ENCODE measurements at places on chromosomes 16 and 17.
A peak's percentile ranks its signal among the peaks of the same experiment; 100 is the strongest.

DNA sequence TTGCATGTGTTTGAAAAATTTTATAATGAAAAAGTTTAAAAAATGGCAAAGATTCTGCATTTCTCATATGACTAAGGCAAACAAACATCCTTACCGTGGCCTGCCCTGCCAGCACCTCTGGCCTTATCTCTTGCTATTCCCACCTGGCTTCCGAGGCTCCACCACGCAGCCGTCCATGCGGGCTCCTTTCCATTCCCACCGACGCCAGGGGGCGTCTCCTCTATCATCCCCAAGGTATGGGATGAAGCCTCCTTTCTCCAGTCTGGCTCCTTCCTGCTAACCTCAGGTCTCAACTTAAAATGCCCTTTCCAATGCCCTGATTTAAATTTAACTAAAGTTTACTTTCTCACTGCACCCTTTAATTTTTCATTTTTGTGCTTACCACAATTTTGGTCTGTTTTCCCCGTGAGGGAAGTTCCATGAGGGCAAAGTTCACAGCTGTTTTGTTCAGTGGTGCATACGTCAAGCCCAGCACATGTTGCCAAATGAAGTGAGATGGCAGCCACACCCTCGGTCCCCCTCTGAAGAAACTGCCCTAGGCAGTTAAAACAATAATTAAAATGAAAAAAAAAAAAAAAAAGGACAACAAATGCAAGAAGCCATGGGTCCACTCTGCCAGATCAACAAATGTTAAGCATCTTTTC lies 13.3 kb upstream of the SDK2 start:
- DNase-seq, result peak; percentile 31

- no peak for DNase-seq
Measured at GRCh38 chr17:18040261-18040858, 1.2 kb downstream of the GID4 start.

- no peak for DNase-seq
Measured at GRCh38 chr16:28931801-28932225, at the start of gene CD19. Gene CD19 (plus strand): TSS chr16:28931971. CDS start chr16:28932001, 30 bp downstream.

- DNase-seq, result peak; percentile 50
Measured at GRCh38 chr16:85316321-85316919, 204.1 kb upstream of the CIBAR2 start.

DNA sequence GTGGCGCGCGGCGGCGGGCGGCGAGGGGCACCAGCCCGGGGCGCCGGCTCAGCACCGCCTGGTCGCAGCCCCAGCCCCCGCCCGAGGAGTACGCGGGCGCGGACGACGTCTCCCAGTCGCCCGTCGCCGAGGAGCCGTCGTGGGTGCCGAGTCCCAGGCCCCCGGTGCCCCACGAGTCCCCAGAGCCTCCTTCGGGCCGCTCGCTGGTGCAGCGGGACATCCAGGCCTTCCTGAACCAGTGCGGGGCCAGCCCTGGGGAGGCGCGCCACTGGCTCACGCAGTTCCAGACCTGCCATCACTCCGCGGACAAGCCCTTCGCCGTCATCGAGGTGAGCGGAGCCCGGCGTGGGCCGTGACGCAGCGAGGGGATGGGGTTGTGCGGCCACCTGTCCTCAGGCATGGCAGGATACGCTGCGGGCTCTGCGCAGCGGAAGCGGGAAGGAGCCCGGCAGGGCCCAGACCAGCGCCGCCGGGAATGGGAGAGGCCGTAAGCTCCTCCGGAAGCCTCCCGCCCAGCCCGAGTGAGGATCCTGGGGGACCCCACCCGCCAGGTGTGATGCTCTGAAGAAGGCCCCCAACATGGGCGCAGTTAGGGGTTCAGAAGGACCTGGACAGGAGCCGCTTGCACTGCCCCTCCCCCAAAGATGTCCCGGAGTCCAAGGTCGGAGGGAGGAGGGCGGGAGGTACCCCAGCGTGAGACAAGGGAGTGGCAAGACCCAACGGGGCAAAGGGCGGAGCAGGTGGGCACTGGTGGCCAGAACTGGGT lies 522 bp downstream of the NAGS start:
- no peak for DNase-seq

DNA sequence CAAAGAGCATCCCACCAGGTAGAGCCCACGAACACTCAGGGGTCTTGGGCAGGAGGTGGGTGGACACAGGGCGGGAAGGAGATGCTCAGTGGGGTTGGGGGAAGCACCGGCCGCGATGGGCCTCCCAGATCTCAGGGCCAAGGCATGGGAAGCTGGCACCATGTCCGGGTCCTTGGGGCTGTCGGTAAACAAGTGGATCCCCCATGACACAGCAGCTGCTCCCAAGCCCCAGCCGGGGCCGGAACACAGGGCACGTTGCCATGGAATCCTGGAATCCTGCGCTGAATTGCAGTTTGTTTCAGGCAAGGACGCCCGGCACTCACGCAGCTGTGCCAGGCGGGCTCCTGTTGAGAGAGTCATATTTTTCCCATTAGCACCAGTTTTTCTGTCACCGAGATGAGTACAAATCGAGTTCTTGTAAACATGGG lies 23.0 kb upstream of the CHMP6 start:
- peak; percentile 58 for DNase-seq

DNA sequence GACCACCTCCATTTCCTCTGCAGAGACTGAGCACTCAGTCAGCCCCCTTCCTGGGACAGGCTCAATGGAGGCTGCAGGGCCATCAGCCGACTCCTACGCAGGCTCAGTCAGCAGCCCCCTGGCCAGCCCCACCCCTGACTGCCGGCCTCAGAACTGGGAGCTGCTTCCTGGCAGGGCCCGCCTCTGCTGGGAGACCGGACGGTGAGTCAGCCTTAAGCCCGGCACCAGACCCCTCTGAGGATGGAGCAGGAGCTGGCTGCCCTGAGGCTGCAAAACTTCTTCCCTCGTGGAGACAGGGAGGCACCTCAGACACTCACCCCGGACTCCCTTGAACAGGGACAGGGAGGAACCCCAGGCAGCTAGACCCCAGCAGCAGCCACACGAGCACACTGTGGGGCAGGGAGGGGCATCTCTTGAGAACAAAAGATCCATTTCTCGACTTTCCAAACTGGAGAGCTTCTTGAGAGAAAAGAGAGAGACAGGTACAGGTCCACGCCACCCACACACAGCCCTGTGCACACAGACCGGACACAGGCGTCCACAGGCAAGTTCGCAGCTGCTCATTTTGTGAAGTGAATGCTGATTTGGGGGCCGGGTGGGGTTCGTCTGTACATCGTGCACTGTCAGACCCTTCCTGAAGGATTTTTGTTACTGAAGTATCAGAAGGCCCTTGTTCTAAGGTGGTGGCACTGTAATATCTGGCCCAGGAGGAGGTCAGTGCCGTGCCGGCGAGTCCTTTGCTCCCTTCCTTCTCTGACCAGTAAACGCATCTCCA lies 1.3 kb upstream of the TUBB3 start:
- DNase-seq, result peak; percentile 96

DNA sequence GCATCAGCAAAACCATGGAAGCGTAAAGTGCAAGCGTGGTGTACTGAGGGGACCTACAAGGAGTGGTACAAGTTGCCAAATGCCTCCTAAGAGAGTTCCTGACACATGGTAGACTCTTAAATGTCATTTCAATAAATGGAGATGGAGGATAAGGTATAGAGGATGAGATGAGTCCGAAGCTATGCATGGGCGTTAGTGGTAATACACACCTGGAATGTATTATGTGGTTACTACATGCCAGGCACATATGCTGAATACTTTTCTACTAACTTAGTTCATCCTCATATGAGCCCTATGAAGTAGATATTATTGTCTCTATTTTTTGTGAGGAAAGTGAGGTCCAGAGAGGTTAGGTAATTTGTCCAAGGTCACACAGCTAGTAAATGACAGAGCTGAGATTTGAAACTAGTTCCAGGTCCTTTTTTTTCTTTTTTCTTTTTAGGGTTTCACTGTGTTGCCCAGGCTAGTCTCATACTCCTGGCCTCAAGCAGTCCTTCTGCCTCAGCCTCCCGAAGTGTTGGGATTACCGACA lies 15.5 kb downstream of the YPEL2 start:
- DNase-seq, result no peak

- no peak for DNase-seq
Measured at GRCh38 chr16:13231365-13231764, 330.0 kb downstream of the SHISA9 start.

DNA sequence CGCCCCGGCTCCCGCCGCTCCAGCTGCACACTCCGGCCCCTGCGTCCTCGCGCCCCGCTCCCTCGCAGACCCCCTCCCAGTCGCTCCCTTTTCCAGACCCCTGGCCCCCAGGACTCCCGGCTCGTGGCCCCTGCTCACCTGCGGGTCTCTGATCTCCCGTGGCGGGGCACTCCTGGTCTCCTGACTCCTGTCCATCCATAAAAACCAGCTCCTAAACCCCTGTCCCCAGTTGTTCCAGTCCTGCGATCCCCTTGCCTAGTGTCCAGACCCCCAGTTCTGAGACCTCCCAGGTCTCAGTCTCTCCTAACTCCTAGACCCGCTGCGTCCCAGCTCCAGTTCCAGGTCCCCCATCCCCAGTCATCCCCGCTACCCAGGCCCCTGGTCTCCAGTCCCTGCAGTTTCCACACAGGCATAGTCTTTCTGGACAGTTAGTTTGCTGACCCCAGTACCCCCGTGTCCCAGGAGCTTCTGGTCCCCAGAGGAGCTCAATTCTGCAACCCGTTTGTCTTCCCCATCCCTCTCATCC lies 379 bp downstream of the SNX29 start:
- DNase-seq, result no peak

DNA sequence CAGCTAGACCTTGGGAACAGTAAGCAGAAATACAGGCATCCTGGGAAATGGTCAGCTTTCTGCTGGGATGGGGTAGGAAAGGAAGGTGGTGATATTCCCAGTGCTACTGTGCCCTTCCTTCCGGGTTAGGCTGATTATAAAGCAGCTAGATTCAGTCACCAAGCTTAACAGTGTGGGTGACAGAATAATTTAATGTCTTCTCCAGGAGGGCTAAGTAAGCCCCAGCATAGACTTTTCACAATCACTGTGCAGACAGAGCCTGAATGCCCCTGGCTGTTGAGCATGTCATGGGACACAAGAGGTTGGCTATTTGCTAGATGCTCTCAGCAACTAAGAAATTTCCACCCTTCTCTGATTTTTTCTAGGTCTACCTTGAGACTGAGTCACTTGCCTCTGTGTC lies 513.0 kb downstream of the TOX3 start:
- no peak for DNase-seq

DNA sequence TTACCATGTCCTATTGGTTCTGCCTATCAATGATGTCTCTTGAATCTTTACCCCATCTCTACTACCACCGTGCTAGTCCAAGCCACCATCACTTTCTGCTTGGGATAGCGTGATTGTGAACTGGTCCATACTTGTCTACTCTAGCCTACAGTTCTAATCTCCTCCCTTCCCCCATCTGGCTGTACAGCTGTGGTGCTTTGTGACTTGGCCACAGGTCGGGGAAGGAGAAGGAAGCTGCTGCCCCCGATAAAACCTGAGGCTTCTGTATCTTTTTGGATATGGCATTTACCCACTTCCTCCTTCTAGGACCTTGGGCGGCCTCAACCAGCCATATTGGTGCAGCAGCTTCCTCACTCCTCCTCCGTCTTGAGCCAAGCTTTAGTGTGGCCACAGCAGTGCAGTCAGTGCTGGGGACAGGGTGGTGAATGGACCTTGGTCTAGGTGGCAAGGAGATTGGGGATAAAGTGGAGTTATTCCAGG lies 314 bp upstream of the ITGA2B start:
- no peak for DNase-seq

DNA sequence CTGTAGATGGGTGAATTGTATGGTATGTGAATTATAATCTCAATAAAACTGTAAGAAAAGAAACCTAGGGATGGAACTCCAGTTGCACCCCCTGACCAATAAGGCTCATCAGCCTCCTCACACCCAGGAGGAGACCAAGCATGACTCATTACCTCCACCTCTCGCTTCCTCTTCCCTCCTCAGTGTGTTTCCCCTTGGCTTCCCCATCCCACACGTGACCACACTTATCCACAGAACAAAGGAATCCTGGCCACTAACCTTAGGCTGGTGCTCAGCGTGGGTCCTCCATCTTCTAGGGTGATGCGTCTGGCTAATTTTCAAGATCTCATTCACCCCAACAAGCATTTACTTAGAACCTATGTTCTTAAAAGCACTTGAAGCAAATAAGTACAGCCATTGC lies 36.2 kb upstream of the MAP3K14 start:
- no peak for DNase-seq

DNA sequence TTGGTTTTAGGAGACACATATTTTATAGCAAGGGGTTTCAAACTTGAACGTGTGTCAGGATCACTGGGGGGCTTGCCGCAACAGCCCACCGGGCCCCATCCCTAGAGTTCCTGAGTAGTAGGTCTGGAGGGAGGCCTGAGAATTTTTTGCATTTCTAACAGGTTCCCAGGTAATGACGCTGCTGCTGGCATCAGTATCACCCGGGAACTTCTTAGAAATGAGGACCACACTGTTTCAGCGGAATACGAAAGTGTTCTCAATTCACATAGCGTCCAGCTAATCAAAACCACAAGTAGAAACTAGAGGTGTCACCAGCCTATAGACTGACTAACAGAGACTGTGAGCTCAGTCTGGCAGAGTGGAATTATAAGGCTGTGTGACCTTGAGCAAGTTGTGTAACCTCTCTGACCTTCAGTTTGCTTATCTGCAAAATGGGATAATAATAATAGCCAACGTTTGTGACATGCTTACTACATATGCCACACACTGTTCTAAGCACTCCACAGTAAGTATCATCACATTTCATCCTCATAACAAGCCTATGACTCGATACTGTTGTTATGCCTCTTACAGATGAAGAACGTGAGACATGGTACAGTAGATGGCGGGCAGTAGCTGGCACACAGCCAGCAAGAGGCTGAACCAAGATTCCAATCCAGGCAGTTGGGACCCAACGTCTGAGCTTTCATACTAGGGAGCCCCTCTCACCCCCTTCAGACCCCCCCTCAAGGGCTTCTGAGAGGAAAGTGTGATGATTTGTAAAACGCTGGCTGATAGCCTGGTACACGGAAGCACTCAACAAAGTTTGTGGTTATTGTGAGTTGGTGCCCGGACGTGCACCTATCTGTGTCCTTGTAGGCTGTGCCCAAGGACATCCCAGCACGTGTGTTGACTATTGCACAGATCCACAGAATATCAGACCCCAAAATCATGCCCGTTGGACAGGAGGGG lies 4.6 kb upstream of the ICAM2 start:
- DNase-seq, result peak; percentile 38

- peak; percentile 45 for DNase-seq
Measured at GRCh38 chr16:64238571-64238970, 883.3 kb downstream of the CDH11 start.

GRCh38 chr16:2150418-2151187 lies 2.2 kb downstream of the RAB26 start:
- DNase-seq, result no peak

GRCh38 chr16:89187032-89187769 lies 13.1 kb downstream of the SLC22A31 start:
- peak; percentile 40 for DNase-seq

DNA sequence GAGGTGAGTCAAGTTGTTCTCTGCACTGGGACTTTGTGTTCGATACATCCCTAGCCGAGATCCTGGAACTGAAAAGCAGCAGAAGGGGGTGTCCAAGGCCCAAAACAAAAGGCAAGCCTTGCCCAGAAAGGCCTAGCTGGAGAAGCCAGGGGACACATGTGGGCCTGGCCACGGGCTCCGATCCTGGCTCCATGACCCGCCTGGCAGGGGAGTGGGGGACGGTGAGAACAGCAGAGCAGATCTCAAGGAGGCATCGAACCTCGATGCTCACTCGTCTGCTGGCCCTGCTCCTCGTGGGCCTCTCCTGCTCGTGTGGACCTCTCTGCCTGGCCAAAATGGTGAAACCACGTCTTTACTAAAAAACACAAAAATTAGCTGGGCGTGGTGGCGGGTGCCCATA lies 8.9 kb downstream of the CCNF start:
- DNase-seq, result no peak

GRCh38 chr16:81460075-81460474 lies 15.5 kb downstream of the CMIP start:
- no peak for DNase-seq

Data from fibroblast of skin of back (primary cell).